ENCODE measurements at places on chromosomes 3 and 15.

GRCh38 chr3:111667621-111668239 lies 72.6 kb upstream of the ZBED2 start:
- no peak for DNase-seq

- DNase-seq: no peak
Observed at GRCh38 chr3:50660386-50660785, 14.3 kb upstream of the DOCK3 start.

DNA sequence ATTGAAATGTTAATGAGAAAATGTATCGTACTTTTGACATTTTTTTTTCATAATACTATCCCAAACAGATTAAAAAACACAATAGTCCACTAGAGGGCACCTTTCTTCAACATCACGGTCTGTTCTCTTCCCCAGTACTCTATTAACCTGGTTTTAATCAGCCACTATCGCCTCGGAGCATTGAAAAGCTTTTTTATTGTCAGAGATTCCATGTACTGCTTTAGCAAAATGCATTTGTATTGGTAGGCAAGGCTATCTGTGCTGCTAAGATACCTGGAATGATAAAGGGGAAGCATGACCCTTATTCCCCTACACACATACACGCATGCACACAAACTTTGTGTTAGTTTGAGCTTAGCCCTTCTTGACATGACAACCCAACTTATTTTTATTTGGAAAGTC lies 160.1 kb upstream of the IL12A start:
- DNase-seq: peak; percentile 60

GRCh38 chr3:138833899-138834595 lies 681 bp downstream of the PIK3CB start:
- peak; percentile 66 for DNase-seq

DNA sequence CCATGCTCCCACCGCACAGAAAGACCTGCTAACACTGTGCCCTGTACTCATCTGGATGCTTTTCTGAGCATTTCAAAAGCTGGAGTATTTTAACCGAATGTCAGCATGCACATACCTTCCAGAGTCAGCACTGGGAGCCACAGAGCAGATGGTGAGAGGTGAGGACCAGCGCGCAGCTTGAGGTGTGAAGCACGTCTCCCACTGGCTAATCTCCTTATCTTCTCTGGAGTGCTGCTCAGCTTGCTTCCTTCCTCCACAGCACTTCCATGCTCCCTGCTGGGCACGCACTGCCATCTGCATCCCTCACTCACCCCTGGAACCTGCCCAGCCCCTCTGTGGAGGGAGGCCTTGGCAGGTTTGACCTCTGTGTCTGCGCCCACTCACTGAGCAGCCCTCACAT lies at the start of gene GNB5:
GNB5 (minus strand) TSS at position 186 of the 400 bp plus-strand sequence. CDS start 6,716 bp downstream, outside the sequence.
- no peak for DNase-seq

DNA sequence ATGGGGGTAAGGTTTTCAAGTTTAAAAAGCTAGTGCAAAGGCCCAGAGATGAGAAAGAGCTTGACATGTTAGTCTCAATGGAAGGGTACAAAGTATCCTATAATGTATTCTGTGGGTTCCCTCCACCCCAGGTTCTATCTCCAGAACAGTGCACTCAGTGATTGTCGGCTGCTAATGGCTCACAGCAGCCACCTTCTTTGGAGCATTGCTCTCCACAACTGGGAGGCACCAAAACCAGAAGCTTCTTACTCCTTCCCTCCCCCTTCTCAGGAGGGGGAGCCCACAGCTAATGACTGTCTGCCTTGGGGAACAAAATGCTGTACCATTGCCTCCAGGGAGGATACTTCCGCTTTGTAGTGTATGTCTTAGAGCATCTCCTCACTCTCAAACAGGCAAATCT lies 439.4 kb upstream of the RBMS3 start:
- no peak for DNase-seq

Data from SW480 (cell line).